ENCODE measurements at places on chromosomes 7 and 10.

DNA sequence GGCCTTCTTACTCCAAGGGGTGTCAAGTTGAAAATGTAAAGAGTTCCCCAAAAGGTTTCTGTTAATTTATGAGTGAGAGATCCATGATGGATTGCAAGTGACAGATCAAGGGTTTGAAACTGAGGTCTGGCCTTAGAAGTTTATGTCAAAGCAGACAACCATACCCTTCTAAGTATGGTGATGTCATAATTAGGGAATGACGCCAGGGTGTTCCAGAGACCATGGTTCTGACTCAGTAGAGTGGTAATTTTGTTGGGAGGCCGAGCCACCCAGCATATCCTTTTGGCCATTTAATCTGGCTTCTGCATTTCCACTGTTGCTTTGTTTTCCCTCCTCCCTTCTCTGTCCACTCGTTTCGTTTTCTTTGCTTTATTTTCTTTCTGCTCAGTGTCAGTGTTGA is 2.7 kb downstream of the TRUB1 start:
- no peaks in the 10 kb centered on the region for H3K27me3 ChIP-seq
- H3K36me3 ChIP-seq, result peaks cover 8% of the 10 kb centered on the region
- DNase-seq, result no peak
- no peak overlapping the region for H3K4me3 ChIP-seq

GRCh38 chr7:106187613-106188350 is 75.7 kb upstream of the SYPL1 start:
- H3K4me1 ChIP-seq, result no peaks in the 10 kb centered on the region
- DNase-seq, result peak; percentile 40
- no peaks in the 10 kb centered on the region for H3K27me3 ChIP-seq
- H3K27ac ChIP-seq, result no peak overlapping the region
- H3K36me3 ChIP-seq, result no peaks in the 10 kb centered on the region
- H3K4me3 ChIP-seq, result no peak overlapping the region

DNA sequence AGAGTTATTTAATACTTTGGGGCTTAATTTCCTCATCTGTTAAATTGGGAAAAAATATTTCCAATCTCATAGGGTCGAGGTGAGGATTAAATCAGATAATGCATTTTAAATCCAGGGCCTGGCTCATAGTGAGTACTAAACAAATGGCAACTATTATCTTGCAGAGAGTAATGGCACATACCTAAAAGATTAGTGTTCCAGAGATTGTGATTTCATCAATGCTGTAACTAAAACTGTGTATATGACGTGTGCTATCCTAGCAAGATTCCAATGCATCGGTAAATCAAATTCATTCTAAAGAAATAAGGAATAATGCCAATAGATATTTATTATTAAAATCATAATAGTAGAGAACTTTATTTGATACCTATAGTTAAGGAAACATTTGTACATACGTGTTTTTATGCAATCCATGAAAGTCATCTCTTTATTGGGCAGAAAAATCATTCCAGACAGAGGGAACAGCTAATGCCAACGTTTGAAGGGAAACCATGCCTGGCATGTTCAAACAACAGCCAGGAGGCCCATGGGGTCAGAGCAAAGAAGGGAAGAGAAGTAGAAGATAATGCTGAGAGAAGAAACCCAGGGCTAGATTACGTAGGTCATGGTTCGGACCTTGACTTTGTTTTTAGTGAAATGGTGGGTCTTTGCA is 174.8 kb upstream of the AGR3 start:
- H3K27ac ChIP-seq, result no peak overlapping the region
- DNase-seq, result peak; percentile 16
- no peaks in the 10 kb centered on the region for H3K36me3 ChIP-seq
- H3K27me3 ChIP-seq, result no peaks in the 10 kb centered on the region
- H3K4me3 ChIP-seq, result no peak overlapping the region
- H3K4me1 ChIP-seq, result peaks cover 19% of the 10 kb centered on the region

DNA sequence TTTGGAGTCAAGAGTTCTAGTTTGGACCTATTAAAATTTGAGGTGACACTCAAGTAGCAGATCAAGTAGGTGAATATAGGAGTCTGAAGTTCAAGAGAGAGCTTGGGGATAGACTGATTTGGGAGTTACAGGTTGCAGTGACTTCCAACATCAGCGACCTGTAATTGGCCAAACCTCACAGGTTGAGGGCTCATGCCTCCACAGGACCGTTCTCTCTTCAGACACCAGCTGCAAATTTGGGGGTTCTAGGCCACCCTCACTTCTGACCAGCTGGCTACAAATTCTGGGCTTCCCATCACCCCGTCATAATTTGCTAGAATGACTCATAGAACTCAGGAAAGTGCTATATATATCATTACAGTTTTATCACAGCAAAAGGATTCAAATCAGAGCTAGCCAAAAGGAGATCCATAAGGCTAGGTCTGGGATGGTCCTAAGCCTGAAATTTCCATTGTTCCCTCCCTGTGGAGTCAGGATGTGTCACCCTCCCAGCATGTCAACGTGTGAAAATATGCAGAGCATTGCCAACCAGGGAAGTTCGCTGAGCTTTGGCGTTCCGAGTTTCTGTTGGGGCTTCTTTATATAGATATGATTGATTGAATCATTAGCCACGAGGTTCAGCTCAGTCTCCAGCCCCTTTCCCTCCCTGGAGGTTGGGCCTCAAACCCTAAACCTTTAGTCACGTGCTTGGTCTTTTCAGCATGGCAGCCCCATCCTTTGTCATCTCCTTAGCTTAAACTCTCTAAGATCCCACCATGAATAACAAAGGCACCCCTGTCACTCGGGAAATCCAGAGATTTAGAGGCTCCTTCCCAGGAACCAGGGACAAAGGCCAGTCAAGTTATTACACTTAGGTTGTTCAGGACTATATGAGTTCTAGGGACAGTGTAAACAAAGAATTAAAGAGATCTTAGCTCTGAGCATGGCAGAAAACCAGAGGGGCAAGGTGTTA is 20.7 kb upstream of the ZNF212 start:
- H3K27ac ChIP-seq, result no peak overlapping the region
- peaks cover 31% of the 10 kb centered on the region for H3K36me3 ChIP-seq
- H3K27me3 ChIP-seq, result no peaks in the 10 kb centered on the region
- no peak for DNase-seq
- H3K4me1 ChIP-seq, result 0 out of 2 replicates have a peak, but pooled peaks cover 4% of the 10 kb centered on the region
- H3K4me3 ChIP-seq, result no peak overlapping the region

Data from PC-3 (cell line).